Germinal center (tissue), 1 donor: ENCODE measurements at places on chromosomes 1 and 21.

GRCh38 chr1:71049951-71050598, 2.5 kb upstream of the PTGER3 start:
- DNase-seq, result peak; percentile 47

GRCh38 chr1:227987181-227987580, 19.6 kb upstream of the WNT3A start:
- DNase-seq, result no peak

DNA sequence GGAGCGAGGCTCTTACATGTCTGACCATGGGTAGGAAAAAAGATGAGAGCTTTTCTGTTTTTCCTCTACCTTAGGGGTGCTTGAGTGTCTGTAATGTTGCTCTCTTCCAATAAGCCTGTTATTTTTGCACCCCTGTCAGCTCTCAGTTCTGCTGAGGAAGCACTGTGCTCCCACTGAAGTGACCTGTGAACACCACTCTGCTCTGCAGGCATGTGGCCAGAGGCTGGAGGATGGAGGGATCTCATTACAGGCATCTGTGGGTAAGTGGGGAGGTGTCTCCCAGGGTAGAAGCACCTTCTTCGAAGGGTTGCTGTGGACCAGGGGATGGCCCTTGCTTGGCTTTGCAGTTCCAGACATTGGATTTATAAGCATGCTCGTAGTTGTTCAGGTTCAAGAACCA, 56.8 kb upstream of the RBM15 start:
- DNase-seq, result no peak

DNA sequence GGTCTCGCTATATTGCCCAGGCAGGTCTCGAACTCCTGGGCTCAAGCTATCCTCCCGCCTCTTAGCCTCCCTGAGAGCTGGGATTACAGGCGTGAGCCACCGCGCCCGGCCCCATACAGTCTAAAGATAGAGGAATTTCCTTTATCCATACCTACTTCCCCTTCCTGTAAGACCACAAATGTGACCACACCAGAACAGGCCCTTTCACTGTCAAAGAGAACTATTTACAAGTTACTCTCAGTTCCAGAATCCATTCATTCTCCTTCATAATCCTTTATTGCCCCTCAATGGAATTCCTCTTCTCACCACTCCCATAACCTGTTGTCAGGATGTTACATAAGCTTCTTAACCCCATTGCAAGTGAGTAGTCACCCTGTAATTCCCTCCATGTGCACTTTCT, 26.3 kb upstream of the SLC5A9 start:
- no peak for DNase-seq

- DNase-seq, result peak; percentile 35
These were observed at the start of gene DOP1B for GRCh38 chr21:36156815-36157670. Gene DOP1B, plus strand, starts transcription at chr21:36156824. Its CDS starts 7,910 bp downstream, at chr21:36164734.

DNA sequence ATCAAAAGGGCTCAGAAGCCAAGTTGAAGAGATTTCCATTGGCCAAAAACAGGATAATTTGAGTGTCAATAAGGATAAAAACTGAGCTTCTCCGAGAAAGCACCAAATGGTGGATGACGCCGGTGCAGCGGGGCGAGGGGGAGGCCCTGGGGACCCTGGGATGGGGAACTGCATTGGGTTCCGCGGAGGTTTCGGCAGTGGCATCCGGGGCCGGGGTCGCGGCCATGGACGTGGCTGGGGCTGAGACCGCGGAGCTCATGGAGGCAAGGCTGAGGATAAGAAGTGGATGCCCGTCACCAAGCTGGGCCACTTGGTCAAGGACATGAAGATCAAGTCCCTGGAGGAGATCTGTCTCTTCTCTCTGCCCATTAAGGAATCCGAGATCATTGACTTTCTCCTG, 97.2 kb downstream of the DMRTA2 start:
- no peak for DNase-seq

DNA sequence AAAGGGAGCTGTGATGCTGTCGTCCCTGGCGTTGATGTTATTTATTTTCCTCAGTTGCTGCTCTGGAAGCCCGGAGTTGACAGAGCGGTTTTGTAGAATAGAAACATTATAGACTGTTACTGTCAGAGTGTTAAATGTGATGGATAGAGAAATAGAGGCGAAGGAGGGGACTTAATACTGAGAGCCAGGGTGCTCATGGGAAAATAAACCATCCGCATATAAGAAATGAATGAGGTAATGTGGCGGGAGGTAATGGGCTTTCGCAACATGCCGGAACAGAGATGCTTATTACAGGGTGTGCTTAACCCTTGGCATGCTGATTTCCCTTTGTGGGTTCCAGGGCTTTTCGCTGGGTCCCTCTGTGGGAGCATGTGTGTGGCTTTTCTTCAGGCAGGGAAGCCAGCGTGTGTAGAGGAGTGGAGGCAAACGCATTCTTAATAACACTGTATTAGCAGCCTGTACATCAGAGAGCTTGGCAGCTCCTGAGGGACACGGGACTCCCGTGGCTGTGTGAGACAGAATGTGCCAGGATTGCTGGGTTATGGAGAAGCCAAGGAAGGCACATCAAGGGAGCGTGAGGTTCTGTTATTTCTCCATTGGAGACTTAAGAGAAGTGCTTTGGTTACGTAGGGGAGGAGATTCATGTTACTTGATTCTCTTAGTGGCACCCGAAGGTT, 141.0 kb downstream of the PBX1 start:
- no peak for DNase-seq

DNA sequence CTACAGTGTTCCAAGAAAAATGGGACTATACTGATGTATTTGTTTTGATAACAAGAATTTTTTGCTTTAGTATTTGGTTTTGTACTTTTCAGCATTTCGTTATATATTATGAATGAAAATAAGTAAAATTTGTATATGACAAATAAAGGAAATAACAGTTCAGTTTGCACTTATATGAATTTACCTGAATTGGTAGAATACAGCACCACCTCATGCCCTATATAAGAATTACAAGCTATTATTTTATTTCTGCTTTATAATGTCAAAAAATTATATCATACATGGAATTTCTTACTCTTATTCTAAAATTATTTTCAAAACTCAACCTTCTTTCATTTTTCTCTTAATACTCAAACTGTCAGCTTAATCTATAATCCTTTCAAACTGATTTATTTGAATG, 14.6 kb downstream of the EFCAB7 start:
- DNase-seq, result peak; percentile 4

GRCh38 chr21:45353200-45353599, 51.8 kb upstream of the COL18A1 start:
- DNase-seq, result no peak

DNA sequence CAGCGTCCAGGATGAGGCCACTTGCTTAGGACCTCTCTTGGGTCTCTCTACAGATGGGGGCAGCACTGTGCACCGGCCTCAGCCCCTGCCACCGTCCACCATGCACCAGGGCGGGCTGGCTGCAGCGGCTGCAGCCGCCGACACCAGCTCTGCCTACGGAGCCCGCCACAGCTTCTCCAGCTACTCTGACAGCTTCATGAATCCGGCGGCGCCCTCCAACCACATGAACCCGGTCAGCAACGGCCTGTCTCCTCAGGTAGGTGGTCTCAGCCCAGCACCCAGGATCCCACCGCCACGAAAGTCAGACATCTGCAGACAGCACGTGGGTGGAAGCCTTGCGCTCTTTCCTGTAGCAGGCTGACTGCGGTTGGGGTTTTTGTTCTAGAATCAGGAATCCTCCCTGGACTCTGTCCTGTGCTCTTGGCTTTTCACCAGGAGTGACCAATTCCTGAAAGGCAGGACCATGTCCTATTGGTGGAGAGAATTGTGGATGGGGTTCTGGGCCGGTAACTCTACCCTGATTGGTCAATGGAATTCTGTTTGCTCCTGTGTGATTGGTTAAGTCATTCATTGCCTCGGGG, 72.5 kb downstream of the PAX7 start:
- DNase-seq, result no peak

DNA sequence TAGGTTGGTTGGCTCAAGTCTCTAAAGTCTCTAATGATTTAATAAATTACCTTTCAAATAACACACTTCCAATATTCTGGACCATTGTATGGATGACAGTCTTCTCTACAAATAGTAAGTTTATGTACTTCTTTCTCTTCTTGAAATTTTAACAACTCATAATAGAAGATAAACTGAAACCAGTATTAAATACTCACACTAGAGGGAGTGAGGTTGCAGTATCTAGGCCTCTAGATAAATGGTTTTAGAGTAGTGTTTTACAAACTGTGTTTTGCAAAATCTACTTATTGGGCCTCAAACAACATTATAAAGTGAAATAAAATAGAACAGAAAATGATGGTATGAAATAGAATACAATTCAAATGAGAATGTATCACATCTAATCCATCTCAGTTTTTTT, 479.9 kb upstream of the BRINP3 start:
- no peak for DNase-seq

DNA sequence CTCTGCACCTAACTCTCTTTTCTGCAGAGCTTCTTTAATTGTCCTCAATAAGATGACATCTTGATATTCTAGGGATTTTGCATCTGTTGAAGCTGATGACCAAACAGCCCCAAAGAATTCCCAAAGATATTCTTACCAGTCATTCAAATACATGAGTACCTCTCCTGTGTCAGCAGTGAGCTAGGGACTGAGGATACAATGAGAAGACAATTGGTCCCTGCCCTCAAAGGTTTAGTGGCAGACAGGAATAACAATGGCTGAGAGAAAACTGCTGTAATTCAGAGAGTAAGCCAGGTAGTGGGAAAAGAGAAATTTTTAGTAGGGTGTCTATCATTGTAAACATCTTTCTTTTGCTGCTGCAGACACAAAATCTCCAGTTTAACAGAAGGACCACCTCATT, 5.9 kb downstream of the MCOLN3 start:
- no peak for DNase-seq
